ENCODE measurements at places on chromosomes 6 and 20. TPM values are rescaled to one million over a fixed set of nuclear protein-coding genes. Genes with fewer than 3 reads are reported as not detected.

TAAR5 gene
- total RNA-seq, result not detected

RGS19 gene
- total RNA-seq, result 3.8 TPM

FAM50B gene
- 5.0 TPM for total RNA-seq

MYL9 gene
- 62.2 TPM for total RNA-seq

PRDM1 gene
- 5.5 TPM for total RNA-seq

GPLD1 gene
- 1.2 TPM for total RNA-seq

FOXQ1 gene
- total RNA-seq, result 3.7 TPM
